IPS DF 19.7 (cell line): ENCODE measurements at places on chromosomes 7 and 10.

DNA sequence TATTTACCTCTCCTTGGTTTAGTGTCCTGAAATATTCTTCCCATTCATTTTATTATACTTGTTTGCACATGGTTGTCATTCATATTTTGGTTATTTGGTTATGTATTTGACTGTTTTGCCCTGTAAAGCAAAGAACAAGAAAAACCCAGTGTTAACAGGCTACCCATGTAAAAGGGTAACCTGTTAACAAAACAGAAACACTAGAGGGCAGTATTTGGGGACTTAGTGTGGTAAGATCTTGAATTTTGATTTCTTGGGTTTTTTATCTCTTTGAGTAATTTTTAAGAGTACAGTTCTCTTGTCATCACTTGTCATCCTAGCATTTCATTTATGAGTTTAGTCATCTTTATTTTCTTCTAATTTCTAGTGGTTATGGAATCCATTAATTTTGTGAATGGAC is 51.3 kb downstream of the POLL start:
- DNase-seq = no peak

DNA sequence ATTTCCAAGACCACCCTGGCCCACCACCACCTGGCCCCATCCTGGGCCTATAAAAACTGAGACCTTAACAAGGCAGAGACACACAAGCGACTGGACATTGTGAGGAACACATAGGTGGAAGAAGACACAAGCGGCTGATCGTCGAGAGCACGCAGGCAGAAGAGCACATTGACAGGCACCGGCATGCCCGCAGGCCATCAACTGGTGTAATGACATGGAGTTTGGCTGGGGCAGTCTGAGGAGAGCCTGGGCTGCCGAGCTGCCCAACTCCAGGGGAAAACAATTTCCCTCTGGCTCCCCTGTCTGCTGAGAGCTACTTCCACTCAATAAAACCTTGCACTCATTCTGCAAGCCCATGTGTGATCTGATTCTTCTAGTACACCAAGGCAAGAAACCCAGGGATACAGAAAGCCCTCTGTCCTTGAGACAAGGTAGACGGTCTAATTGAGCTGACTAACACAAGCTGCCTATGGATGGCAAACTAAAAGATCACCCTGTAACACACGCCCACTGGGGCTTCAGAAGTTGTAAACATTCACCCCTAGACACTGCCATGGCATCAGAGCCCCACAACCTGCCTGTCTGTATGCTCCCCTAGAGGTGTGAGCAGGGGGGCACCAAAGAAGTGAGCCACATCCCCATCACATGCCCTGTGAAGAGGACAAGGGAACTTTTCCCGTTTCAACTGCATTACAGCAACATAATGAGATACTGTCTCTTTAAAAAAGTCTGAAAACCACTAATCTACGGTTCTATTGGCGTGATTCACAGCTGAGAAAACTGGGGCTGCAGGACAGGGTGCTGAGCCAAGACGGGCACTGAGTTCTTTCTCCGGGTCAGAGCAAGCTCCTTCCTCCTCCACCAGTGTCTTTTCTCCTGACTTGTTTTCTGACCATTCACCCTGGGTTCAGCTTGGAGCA is 18.5 kb upstream of the TNS3 start:
- DNase-seq = no peak

GRCh38 chr7:137880432-137880831 is 33.7 kb upstream of the DGKI start:
- no peak for DNase-seq

- no peak for DNase-seq
Observed at GRCh38 chr7:101124376-101125056, 2.4 kb upstream of the SERPINE1 start.

DNA sequence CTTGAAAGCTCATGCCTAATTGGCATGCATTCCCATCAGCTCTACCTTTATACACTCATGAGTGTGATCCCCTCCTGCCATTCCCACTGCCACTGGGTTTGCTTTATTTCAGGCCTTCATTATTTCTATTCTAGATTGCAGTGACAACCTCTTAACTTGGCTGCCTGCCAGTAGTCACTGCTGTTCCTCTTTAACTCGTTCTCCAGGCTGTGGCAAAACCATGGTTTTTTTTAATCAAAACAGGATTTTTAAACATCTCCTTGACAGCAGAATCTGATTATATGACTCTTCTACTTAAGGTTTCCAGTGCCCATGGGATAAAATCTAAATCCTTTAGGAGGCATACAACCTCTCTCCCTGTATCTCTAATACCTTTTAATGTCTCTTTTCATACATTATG is 223.7 kb upstream of the PCDH15 start:
- no peak for DNase-seq

DNA sequence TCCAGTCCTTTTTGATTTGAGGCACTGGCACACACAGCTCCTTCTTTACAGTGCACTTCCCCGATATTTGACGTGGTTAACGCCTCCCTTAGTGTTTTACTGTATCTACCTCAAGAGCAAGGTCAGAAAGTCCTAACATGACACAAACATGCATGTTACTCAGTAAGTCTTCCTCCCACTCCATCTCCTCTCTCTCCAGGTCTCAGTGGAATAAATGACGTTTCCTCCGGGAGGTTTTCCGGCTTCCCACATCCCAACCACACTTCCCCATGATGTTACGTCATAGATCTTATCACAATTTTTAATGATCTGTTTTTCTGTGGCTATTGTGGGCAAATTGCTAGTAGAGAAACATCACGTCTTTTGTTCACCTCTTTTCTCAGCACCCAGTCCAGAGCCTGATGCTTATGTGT is 165.7 kb downstream of the PTPN20 start:
- DNase-seq = no peak

DNA sequence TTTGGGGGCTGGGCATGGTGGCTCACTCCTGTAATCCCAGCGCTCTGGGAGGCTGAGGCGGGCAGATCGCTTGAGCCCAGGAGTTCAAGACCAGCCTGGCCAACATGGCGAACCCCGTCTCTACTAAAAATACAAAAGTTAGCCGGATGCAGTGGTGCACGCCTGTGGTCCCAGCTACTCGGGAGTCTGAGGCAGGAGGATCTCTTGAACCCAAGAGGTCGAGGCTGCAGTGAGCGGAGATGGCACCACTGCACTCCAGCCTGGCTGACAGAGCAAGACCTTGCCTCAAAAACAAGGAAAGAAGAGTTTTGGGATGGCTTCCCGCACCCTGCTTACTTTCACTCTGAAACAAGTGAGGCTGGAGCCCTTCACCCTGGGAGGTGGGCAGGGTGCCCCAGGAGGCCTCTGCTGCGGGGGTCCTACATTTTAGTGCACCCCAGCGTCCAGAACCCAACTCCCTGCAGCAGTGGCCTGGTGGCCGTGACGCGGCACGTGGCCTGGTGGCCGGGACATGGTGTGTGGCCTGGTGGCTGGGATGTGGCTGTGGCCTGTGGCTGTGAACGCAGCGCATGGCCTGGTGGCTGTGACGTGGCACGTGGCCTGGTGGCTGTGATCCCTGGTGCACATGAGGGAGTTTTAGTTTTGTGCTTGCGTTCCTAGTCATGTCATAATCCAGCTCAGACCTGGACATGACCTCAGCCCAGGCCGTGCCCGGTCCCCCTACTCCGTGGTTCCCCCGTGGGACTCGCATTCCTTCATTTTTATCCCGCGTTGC is 9.3 kb downstream of the KNDC1 start:
- DNase-seq = no peak

DNA sequence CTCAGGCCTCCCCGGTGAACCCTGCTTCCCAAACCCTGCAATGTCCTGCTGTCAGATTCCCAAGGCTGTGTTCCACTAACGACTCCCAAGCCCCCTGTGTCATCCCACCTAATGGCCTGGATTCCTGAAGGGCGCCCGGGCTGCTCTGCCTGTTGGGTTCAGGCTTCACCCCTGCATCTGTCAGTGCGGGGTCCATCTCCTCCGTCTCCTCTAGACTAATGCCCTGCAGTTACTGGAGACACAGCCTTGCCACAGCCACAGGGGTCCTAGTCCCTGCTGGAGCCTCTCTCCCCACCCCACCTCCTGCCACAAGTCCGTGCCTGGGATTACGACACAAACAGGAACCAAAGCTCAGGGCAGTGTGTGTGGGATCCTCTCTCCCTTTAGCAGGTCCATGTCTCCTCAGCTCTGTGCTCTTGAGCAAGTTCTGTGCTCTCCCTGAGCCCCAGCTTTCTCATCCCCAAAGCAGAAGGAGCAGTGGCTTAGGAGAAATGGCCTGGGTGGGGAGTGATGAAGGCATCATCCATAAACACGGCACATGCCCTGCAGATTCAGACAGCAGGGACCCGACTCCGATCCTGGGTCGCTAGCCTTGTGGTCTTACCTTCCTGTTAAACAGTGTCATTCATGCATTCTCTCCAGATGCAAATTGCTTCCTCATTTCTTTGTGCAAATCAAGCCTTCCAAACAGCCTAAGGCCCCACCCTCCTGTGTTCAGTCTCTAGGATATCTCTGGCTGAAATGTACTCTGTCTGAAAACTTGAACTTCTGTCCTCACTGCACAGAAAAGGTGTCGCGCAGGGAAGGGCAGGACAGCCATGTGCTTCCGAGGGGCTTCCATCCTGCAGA is 8.2 kb upstream of the RBP3 start:
- no peak for DNase-seq

- DNase-seq = no peak
Observed at GRCh38 chr7:10707519-10707918, 266.2 kb upstream of the PHF14 start.

DNA sequence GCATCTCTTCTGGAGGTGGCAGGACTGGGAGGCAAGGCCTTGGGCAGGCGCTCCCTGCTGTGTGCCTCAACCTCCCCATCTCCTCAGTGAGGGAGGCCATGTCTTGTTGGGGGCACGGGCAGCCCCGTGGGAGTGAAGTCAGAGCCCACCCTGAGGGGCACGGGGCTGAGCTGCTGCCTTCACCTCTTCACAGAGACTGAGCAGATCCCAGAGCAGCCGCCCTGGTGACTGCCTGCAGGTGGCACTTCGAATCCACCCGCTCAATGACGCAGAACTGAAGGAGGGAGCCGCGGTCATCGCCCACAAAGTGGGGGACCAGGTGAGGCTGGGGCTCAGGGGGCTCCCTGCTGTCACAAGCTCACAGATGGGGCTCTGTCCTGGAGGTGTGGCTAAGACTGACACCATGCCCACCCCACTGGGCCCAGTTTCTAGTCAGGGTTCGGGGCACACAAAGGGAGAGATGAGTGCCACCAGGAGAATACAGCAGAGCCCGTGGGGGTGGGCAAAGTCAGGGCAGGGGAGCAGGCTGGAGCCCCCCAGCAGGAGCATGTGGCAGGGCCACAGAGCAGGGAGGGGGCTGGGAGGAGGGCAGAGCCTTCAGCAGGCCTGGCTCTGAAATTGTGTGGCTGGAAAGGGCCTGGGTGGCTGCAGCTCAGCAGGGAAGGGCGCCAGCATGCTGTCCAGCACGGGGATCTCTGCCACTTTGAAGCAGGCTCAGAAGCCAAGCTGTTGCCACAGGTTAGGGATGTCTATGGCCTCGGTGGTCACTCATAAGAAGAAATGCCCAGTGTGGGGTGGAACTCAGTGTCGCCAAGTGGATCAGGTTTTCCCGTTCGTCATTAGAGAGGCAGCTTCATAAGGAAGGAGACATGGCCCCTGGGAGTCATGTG is 18.8 kb upstream of the CHST12 start:
- no peak for DNase-seq

DNA sequence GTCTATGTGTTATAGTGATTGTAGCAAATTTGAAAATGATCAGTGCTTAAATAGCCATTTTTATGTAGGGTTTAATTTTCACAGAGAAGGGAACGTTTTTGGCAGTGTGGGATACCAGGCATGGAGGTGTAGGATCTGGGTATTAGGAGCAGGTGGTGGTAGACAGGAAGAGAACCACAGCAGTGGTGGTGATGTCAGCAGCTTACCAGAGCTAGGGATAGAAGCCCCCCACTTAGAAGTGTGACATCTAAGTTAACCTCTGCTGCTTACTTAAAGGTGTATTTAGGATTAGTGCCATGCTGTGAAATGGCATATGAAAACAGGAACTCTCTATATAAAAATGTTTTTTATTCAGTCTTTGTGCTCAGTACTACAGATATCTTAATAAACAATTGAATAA is 73.8 kb downstream of the CREM start:
- DNase-seq = no peak

DNA sequence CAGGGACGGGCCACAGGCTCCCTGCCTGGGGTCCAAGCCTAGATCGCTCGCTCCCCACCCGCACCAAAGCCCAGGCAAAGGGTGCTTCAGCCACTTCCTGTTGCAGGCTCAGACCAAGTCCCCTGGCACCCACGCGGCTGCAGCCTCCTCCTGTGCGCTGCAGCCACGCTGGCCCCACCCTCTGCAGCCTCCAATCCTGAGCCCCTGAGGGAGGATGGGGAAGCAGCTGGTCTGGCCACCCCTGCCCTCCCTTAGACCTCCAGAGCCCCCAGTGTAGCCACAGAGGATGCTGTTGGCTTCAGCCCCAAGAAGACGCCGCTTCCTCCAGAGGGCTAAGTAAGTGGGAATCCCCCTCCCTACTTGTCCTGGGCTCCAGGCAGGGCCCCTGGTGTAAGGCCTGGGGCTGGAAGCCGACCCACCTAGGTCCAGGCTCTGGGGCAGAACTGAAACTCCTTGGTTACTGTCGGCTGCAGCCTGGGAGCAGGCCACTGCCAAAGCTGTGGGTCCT is 9.4 kb downstream of the LIMK1 start:
- no peak for DNase-seq

- no peak for DNase-seq
Observed at GRCh38 chr10:92644921-92645320, 44.8 kb upstream of the HHEX start.

DNA sequence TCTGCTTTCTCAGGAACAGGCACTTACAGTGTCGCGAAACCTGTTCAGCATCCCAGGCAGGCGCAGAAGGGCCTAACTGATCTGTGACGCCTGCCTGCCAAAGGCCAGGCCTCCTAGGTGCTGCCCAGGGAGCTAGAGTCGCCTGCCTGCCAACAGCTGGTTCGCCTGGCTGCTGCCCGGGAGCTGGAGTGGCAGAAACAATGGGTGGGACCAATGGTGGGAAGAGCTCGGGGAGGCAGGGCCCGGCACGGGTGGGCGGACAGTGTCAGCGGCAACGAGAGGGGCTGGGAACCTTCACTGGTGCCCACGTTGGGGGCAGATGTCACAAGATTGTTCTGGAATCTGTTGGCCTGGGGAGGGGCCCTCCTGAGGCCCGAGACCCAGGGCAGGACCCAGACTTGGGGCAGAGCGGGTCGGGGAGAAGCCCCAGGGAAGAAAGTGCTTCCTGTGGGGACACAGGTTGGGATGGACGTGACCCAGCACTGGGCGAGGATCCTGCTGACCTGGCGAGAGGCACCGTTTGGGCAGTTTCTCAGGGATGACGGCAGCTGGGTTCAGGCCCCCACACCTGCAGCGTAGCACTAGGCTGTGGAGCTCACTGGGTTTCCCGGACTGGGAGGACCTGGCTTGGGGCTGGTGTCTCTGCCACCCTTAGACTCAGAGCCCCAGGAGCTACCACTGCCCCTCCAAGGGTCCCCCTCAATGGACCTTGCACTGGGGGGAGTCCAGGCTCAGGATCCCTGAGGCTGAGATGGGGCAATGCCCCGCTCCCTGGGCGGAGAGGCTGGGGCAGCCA is 181.8 kb downstream of the ELFN1 start:
- no peak for DNase-seq
